Brain (organoid and tissue), 16 donors: ENCODE measurements at places on chromosomes 3 and 15.

GRCh38 chr15:42145546-42146455 is 10.6 kb downstream of the PLA2G4F start:
- no peak for DNase-seq

- no peak for DNase-seq
These were observed 17.9 kb downstream of the DZIP1L start for GRCh38 chr3:138097192-138098172.

- no peak for DNase-seq
These were observed 16.9 kb upstream of the ALCAM start for GRCh38 chr3:105349684-105350387.

- peak; percentile 69 for DNase-seq
These were observed 42.6 kb upstream of the TMCO5A start for GRCh38 chr15:37891766-37892368.

DNA sequence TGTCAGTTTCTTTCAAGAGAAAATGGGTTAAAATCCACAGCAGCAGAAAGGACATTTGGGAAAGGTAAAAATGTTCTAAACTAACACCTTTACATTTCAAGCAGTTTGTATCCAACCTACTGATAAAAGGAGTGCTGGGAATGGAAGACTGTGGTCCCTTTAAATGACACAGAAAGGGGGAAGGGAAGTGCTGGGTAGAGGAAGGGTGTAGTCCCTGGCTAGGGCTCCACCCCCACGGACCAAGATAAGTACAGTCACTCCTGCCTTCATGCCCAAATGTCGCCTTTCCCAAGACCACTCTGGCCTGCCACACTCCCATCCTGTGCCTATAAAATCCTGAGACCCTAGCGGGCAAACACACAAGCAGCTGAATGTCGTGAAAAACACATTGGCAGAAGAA is 350.9 kb upstream of the POU1F1 start:
- DNase-seq, result no peak

GRCh38 chr3:143851331-143852017 is 3.2 kb upstream of the SLC9A9 start:
- DNase-seq, result no peak

GRCh38 chr3:110684466-110684865 is 387.1 kb upstream of the NECTIN3 start:
- DNase-seq, result no peak

GRCh38 chr15:68725736-68726135 is 95.0 kb downstream of the ANP32A start:
- DNase-seq, result no peak
